ENCODE measurements at places on chromosomes 2 and 18. TPM values are rescaled to one million over a fixed set of nuclear protein-coding genes. Genes with fewer than 3 reads are reported as not detected.

- H3K36me3 ChIP-seq, result no peaks in the 10 kb centered on the region
- H3K27ac ChIP-seq, result no peak overlapping the region
- no peaks in the 10 kb centered on the region for H3K27me3 ChIP-seq
- no peak for DNase-seq
- no peak overlapping the region for H3K4me3 ChIP-seq
Observed at GRCh38 chr18:78518805-78519204, 460.8 kb upstream of the SALL3 start.

The RBM44 gene
- 0.17 TPM for polyA plus RNA-seq

DNA sequence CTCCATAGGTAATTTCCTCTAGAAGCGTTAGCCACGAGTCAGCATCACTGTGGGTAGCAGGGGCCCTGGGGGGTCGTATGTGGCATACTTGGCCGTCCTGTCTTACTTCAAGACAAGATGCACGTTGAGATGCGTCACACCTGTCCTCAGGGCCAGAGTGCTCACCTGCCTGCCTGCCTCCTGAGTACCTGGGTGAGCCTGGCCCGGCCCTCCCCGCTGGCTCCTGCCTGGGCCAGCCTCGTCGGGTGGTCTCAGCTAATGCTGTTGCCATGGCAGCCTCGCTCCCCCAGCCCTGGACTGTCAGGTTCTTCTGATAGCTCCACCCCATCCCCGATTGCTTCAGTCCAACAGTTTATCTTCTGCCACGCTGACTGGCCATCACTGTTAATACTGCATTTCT lies 232.4 kb downstream of the GBX2 start:
- no peaks in the 10 kb centered on the region for H3K4me1 ChIP-seq
- H3K27me3 ChIP-seq, result no peaks in the 10 kb centered on the region
- DNase-seq, result no peak
- H3K27ac ChIP-seq, result no peak overlapping the region
- H3K36me3 ChIP-seq, result no peaks in the 10 kb centered on the region

DNA sequence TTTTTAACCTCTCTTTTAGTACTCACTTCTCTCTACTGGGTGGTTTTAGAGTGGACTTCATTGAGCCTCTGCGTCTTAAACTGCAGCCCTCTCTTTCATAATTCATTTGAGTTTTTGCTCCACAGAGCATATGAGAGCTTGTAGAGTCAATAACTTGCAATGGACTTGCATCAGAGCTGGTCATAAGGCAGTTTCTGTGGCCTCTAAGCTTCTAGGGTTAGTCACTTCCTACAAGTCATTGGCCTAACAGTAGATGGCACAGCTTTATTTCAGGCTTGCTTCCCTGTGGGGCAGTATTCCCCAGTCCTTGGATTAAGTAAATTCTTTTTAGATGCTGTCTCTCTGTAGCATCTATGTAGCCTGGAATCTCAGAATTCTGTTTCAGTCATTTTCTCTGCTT lies 1435.7 kb downstream of the LRP1B start:
- H3K27ac ChIP-seq, result no peak overlapping the region
- H3K4me1 ChIP-seq, result no peaks in the 10 kb centered on the region
- no peaks in the 10 kb centered on the region for H3K27me3 ChIP-seq
- no peak for DNase-seq
- H3K36me3 ChIP-seq, result no peaks in the 10 kb centered on the region

DNA sequence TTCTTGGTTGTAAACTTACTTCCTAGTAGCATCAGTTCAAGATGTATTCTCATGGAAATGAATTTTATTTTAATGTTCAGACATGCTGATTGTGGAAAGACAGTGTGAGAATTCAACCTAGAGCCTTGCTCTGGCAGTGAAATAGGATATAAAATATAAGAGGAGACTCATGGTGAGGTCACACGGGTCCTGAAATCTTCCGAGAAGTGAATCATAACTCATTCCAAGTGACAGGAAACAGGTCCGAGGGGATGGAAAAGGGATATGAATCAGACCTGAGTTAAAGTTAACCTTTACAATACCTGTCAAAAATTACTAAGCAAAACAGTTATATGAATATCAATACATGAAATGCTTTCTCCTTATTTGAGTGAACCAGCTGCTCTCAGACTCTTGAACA lies 185.2 kb upstream of the LRRTM1 start:
- no peaks in the 10 kb centered on the region for H3K27me3 ChIP-seq
- no peak overlapping the region for H3K27ac ChIP-seq
- H3K4me1 ChIP-seq, result no peaks in the 10 kb centered on the region

- no peaks in the 10 kb centered on the region for H3K4me1 ChIP-seq
- H3K27me3 ChIP-seq, result no peaks in the 10 kb centered on the region
- H3K36me3 ChIP-seq, result no peaks in the 10 kb centered on the region
- no peak overlapping the region for H3K4me3 ChIP-seq
- DNase-seq, result no peak
- no peak overlapping the region for H3K27ac ChIP-seq
Observed at GRCh38 chr18:57062844-57063243, 84.0 kb upstream of the BOD1L2 start.

GRCh38 chr18:59758106-59758505 lies 60.9 kb upstream of the CCBE1 start:
- no peak for DNase-seq
- H3K4me1 ChIP-seq, result no peaks in the 10 kb centered on the region
- no peak overlapping the region for H3K4me3 ChIP-seq
- no peaks in the 10 kb centered on the region for H3K27me3 ChIP-seq
- no peak overlapping the region for H3K27ac ChIP-seq
- no peaks in the 10 kb centered on the region for H3K36me3 ChIP-seq

The NDUFV2 gene
- polyA plus RNA-seq, result 213 TPM

The SLC16A14 gene
- not detected for polyA plus RNA-seq

The CFC1 gene
- not detected for polyA plus RNA-seq

GRCh38 chr2:72849138-72849462 lies 23.3 kb upstream of the EXOC6B start:
- no peaks in the 10 kb centered on the region for H3K4me1 ChIP-seq
- no peak overlapping the region for H3K27ac ChIP-seq

DNA sequence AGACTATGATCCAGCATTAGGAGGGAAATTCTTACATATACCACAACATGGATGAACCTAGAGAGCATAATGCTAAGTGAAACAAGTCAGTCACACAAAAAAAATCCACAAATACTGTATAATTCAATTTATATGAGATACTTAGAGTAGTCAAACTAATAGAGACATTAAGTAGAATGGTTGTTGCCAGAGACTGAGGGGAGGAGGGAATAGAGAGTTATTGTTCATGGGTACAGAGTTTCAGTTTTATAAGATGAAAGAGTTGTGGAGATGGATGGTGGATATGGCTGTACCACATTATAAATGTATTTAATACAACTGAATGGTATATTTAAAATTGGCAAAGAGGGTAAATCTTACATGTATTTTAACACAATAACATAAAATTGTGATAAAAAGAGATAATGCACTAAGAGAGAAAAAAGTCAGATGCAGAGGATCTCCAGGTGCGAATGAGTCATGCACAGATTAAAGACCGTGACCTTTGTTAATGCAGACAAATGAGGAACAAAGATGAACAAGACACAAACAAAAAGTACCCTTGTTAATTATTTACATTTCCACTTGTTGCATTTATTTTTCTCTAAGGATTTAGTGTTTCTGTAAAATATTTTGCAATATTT lies 541.7 kb upstream of the MEX3C start:
- no peaks in the 10 kb centered on the region for H3K36me3 ChIP-seq
- no peaks in the 10 kb centered on the region for H3K4me1 ChIP-seq
- no peaks in the 10 kb centered on the region for H3K27me3 ChIP-seq
- no peak for DNase-seq
- no peak overlapping the region for H3K27ac ChIP-seq

The PLCL1 gene
- 5.5 TPM for polyA plus RNA-seq

GRCh38 chr2:46216213-46216612 lies 81.0 kb upstream of the EPAS1 start:
- no peaks in the 10 kb centered on the region for H3K36me3 ChIP-seq
- no peaks in the 10 kb centered on the region for H3K27me3 ChIP-seq
- no peak overlapping the region for H3K27ac ChIP-seq
- no peak overlapping the region for H3K4me3 ChIP-seq
- no peaks in the 10 kb centered on the region for H3K4me1 ChIP-seq

GRCh38 chr2:9714630-9715214 lies 83.9 kb upstream of the YWHAQ start:
- no peaks in the 10 kb centered on the region for H3K27me3 ChIP-seq
- peaks cover 30% of the 10 kb centered on the region for H3K4me1 ChIP-seq
- no peak overlapping the region for H3K27ac ChIP-seq
- H3K36me3 ChIP-seq, result no peaks in the 10 kb centered on the region

- no peak overlapping the region for H3K4me3 ChIP-seq
- no peak overlapping the region for H3K27ac ChIP-seq
- H3K27me3 ChIP-seq, result no peaks in the 10 kb centered on the region
Observed at GRCh38 chr2:219592736-219593135, 4.9 kb upstream of the STK11IP start.

DNA sequence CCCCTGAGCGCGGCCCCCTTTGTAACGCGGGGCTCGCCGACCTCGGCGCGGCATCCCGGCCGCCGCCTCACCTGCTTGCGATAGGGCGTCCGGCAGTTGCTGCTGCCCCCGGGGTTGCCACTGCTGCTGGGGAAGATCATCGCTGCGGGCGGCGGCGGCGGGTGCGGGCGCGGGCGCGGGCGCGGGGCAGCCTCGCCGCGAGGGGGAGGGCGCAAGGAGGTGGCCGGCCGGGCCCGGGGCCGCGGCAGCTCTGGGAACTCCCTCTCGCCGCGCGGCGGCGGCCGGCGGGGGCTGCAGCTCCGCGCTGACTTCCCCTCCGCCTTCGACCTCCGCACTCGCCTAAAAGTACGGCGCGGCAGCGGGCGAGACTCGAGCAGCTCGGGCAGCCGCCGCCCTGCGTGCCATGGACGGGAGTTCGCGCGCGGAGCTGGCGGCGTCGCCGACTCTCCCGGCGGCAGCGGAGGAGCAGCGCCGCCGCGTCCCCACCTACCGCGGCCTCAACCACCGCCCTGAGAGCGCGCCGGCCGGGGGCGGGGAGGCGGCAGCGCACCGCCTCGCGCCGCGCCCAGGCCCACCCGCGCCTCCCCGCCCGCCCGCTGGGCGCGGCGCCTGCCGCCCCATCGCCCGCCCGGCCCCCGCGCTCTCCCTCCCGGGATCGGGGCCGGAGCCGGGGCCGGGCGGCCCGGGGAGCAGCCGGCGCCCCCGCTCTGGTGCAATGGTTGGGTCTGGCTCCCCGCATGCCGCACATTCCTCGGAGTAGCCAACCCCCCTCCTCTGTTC lies 86.0 kb downstream of the RBMS1 start:
- H3K36me3 ChIP-seq, result no peaks in the 10 kb centered on the region
- no peaks in the 10 kb centered on the region for H3K27me3 ChIP-seq
- H3K27ac ChIP-seq, result peak overlapping the region; percentile 73
- H3K4me1 ChIP-seq, result peaks cover 82% of the 10 kb centered on the region

DNA sequence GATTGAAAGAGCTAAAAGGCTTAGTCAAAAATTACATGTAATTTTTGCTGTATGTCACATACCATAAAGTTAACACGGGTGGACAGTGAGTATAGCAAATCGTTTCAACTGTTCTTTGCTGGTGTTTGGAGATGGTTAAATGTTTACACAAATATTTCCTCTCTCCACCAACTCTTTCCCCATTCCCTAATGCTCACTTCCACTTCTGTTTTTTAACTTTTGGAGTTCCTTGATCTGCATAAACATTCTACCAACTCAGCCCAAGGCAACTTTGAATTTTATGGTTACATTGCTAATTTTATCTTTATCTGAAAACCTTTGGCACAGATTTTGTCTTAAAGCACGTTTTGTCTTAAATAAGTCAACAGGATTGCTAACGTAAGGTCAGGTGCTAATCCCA lies 1.9 kb upstream of the SPOPL start:
- no peak for DNase-seq
- no peaks in the 10 kb centered on the region for H3K36me3 ChIP-seq
- H3K27ac ChIP-seq, result no peak overlapping the region
- H3K27me3 ChIP-seq, result no peaks in the 10 kb centered on the region

Measured in CD4-positive, alpha-beta memory T cell (primary cell).